NCI-H1417 (cell line): ENCODE measurements at places on chromosomes 2 and 18.

DNA sequence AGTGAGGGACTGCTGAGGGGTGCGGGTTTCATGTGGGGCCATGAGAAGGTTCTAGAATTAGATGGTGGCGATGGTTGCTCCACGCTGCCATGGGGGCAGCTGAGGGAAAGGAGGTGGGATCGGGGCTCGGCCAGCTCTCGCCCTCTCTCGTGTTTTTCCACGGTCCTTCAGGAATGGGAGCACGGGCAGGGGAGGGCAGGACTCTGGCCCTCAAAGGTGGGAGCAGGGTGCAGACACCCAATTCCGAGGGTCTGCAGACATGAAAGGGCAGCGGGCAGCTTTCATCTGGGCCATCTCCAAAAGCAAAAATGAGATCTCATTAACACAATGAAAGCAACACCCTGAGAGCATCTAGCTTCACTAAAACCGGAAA lies 53.4 kb upstream of the SALL3 start:
- DNase-seq, result no peak

- DNase-seq, result no peak
Measured at GRCh38 chr2:14654835-14655282, 22.3 kb downstream of the LRATD1 start.

DNA sequence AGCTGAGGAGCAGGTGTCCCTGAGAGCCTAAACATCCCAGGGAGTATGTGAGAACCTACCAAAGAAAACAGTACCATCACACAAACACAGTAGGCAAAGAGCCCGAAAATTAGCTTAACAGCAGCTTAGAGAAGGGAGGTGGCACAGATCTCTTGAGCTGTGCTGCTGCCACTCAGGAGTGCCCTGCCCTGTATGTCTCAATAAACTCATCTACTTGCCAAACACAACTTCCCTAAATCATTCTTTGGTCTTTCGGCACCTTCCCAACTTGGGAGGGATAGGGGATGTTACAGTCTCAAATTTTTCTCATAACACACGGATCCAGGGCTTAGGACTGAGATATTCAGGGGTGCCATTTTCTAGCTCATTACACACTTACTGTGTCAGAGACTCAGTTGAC lies 45.3 kb upstream of the C1D start:
- DNase-seq, result no peak

DNA sequence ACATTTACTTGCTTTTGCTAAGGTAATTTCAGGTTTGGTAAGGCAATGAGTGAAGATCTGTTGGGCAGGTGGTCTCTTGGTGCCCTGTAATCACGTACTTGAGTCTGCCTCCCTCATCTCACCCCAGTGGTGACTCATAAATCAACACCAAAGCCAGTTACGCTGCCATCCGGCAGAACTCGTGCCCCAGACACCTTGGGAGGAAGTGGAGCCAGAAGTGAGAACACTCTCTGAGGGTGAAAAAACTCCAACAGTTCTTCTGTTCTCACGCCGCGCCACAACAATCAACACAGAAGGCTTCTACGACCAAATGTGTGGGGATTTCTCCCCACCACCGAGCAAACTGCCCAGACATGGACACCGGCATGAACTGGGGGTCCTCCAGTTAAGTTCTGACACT lies 206.2 kb downstream of the ARL4C start:
- DNase-seq, result no peak

- DNase-seq, result no peak
Measured at GRCh38 chr2:21646345-21646744, 522.6 kb downstream of the TDRD15 start.

DNA sequence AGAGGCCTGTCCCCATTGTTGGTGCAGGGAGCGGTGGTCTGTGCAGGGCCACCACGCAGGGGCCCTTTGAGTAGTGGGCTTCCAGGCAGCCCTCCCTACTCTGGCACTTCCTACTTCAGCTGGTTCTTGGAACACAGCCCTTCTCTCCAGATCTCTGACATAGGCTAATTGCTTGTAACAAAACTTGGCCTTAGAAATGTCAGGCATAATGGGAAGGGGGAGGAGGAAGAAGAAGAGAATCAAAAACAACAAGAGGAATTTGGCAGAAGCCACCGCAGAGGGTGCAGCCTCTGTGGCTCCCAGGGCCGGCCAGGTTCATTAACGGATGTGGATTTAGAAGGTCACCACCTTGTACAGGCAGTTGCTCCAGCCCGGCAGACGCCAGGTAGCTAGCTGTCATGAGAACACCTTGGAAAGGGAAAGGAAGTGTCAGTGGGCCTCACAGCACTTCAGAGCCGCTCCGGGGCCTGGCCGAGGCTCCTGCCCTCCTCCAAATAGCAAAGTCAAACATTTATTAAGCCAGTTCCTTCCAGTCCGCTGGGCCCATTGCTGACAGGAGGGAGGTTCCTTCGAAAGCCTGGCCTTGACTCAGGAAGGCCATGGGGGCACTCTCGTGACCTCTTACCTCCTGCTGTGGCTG lies 7.4 kb downstream of the BOD1L2 start:
- DNase-seq, result no peak

DNA sequence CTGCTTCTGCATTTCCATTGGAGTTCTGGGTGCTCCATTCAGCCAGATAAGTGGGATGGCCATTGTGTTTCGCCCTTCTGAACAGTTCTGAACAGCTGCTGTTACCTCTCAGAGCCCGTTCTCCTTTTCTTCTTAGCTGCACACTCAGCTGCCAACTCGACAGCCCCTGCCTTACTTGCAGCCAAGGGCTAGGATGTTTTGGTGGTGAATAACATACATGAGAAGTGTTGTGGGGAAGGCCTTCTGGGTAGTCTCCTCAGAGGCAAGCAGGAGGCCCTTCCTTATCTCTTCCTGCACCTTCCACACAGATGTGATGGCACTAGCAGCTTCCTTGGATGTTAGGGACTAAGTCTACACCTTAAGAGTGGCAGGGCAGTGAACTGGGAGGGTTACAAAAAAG lies 138.4 kb upstream of the NOSTRIN start:
- DNase-seq, result no peak

GRCh38 chr2:64975232-64975821 lies 13.9 kb upstream of the SLC1A4 start:
- no peak for DNase-seq

GRCh38 chr2:46634905-46635304 lies 155.5 kb downstream of the TMEM247 start:
- no peak for DNase-seq

- DNase-seq, result no peak
Measured at GRCh38 chr2:120206022-120206581, 17.1 kb downstream of the TMEM185B start.

DNA sequence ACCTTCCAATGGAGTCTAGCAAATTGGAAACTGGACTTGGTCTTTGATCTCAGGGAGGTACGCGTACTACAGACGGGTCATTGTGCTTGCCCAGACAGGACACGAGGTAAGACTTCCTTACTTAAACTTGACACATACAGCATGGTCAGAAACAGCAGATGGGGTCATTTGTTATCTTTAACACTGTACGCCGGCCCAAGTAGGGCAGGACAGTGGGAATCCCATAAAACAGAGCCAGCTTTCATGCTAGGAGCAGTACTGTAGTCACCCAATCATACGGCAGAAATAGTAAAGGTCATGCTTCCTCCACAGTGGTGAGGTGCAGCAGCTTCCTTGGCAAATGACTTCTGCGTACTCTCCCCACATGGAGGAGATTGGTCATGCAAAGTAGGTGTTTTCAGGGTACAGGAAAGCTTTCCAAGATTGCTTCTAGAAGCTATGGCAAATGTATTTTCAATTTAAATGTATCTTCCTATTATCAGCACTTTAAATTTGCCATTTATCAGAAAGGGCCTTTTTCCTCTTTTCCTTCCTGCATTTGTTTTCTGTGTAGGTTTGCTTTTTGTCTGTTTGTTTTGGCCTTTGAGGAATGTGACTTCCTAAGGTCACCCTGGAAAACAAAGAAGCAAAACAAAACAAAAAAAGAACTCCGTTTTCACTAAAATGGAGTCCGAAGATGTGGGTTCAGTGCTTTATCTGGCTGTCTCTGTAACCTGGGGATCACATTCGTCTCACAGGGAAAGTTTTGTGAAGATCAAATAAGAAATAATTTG lies 74.0 kb upstream of the DSG1 start:
- no peak for DNase-seq

DNA sequence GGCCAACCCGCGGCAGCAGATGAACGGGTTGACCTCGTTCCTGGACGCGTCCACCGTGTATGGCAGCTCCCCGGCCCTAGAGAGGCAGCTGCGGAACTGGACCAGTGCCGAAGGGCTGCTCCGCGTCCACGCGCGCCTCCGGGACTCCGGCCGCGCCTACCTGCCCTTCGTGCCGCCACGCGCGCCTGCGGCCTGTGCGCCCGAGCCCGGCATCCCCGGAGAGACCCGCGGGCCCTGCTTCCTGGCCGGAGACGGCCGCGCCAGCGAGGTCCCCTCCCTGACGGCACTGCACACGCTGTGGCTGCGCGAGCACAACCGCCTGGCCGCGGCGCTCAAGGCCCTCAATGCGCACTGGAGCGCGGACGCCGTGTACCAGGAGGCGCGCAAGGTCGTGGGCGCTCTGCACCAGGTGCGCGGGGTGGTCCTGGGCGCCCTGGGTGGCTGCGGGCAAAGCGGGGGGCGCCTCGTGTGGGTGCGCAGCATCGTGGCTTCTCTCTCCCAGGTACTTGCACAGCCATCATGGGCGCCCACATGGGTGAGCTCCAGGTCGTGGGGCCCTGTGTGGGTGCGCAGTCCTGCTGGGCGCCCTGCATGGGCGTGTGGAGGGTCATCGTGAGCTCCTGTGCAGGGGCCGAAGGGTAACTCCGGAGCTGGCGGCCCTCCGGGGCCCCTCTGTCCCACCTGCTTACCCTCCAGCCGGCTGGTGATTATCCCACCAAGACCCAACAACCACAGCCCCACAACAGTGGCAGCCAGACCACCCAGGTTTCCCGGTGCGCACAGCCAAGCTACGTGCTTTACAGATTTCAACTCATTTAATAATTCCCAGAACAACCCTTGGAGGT lies 64.2 kb downstream of the TPO start:
- DNase-seq, result no peak

GRCh38 chr2:45009303-45009927 lies at the start of gene SIX2:
TSS of gene SIX2 (minus strand) at chr2:45009452. CDS start at chr2:45009110, 342 bp downstream.
- peak; percentile 99 for DNase-seq

GRCh38 chr18:61322265-61322873 lies 10.9 kb upstream of the CDH20 start:
- DNase-seq, result peak; percentile 43

- no peak for DNase-seq
Measured at GRCh38 chr2:45361666-45362065, 249.4 kb downstream of the SRBD1 start.

DNA sequence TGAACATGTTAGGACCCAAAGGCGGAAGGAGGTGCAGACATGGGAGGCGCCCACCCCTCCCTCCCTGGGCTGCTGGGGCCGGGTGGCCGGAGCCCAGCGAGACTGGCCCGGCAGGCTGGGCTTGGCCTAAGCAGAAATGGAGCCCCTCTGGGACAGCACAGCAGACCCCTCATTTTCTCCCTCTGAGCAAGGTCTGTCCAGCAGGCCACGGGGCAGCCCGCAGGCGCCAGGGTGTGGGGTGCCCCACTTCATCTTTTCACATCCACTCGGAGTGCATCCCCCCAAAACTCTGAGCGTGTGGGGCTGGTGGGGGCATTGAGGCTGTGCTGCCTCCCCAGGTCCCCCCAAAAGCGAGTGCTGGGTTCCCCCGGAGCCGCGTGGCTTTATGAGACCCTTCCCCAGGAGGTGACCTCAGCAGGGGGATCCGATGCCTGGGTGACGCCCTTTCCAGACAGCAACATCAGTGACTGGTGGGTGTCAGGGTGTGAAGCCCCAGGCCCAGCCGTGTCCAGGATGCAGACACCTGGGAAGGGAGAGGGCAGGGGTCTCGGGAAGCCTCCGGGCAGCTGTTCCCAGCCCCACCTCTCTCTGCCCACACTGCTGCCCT lies 36.7 kb upstream of the GPC1 start:
- DNase-seq, result no peak

GRCh38 chr18:30113454-30113853 lies 929.1 kb downstream of the DSC3 start:
- no peak for DNase-seq

- DNase-seq, result peak; percentile 25
Measured at GRCh38 chr2:174748948-174749347, 15.3 kb downstream of the CHRNA1 start.

GRCh38 chr2:156319811-156320485 lies 12.6 kb downstream of the NR4A2 start:
- DNase-seq, result no peak

DNA sequence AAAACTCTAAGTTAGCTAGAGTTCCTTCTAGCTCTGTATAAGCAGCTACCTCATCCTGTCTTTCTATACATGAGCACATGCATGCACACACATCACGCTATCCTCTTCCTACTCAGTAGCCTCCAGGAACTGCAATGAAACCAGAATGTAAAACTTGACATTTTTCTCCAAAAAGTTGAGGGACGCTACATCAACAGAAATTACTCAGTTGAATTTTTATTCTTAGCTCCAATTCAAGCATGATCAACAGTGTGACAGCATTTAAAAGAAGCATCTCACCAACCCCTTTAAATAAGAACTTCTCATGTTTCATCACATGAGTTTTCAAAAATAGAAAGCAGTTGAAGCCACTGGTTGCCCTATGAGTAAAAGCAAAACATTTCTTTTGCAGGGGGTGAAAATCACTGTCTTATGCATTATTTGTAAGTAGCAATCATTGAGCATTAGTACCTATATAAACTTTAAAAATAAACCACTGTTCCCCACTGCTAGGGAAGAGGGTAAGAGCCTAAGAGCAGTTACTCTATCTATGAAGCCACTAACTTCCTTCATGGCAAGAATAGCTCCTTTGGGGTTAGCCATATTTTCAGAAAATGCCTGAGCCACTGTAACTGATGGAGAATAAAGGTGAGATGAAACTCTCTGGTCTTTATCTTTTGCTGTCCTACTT lies 77.9 kb upstream of the ARL5A start:
- DNase-seq, result no peak

DNA sequence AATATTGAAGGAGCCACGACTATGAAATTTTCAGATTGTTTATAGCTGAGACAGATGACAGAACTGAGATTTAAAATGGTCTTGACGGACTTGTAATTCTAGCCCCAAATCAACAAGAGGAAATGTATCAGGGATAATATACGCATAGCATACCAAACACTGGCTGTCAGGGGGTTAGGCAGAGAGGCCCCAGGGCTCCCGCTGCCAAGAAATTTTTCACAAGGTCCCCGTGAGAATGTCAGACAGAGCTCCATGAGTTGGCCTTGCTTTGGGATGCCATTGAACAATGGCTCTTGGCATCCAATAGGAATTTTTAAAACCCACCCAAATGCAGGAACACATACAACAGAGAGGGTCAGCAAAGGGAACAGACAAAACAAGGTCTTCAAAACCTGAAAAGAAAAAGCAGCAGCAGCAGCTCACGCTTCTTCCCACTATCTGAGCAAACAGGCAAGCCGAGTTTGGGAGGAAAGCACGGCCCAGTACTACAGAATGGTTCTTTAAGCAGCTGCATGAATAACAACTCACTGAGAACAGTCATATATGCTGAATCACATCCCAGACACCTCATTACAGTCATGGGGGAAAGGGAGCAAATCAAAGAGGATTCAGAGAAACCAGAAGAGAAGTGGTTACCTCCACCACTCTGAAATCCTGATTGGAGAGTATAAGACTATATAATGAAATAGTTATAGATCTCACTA lies 445.6 kb downstream of the RND3 start:
- DNase-seq, result no peak

GRCh38 chr2:128454980-128455720 lies 136.5 kb upstream of the HS6ST1 start:
- no peak for DNase-seq
